Urinary bladder (tissue), 4 donors: ENCODE measurements at places on chromosomes 7 and 10. TPM values are rescaled to one million over a fixed set of nuclear protein-coding genes. Genes with fewer than 3 reads are reported as not detected.

GRCh38 chr10:66714741-66715140 is 211.1 kb upstream of the LRRTM3 start:
- no peak for DNase-seq

DNA sequence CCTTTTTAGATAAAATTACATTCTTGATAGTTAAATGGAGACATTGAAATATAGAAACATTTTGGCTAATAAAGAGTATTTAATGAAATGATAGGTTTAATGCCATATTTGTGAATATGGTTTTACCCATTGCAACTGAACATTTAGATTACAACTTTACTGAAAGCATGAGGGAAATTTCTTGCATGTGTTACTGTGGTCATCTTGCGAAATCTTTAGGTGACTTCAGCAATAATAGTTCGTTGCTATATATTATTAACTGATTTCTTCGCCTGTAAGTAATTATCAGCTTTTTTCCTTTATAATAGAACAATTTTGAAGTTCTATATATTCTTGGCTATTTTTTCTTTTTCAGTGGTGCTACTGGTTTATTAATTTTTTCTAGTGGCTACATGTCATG is 83.2 kb downstream of the MLLT10 start:
- DNase-seq = no peak

GRCh38 chr10:78398382-78398781 is 364.7 kb downstream of the RPS24 start:
- DNase-seq = no peak

DNA sequence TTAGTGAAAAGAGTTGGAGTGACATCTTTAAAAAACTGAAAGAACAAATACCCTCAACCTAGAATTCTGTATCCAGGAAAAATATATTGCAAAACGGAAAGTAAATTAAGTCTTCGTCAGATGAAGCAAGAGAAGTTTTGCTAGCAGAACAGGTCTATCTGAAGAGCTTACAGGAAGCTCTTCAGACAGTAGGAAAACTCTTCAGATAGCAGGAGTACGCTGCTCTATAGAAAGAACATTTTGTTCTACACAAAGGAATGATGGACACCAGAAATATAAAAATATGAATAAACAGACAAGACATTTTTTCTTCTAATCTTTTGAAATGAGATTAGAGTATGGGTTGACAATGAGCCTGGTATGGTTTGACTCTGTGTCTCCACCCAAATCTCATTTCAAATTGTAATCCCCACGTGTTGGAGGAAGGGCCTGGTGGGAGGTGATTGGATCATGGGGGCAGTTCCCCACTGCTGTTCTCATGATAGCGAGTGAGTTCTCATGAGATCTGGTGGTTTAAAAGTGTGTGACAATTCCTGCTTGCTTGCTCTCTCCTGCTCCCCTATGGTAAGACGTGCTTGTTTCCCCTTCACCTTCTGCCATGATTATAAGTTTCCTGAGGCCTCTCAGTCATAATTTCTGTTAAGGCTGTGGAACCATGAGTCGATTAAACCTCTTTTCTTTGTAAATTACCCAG is 567.3 kb downstream of the AUTS2 start:
- DNase-seq = no peak

- DNase-seq = no peak
These were observed 33.0 kb downstream of the EN2 start for GRCh38 chr7:155490697-155491628.

- no peak for DNase-seq
These were observed 301.3 kb downstream of the RNLS start for GRCh38 chr10:88281592-88282347.

- no peak for DNase-seq
These were observed 182.2 kb upstream of the AOAH start for GRCh38 chr7:36906448-36906847.

DNA sequence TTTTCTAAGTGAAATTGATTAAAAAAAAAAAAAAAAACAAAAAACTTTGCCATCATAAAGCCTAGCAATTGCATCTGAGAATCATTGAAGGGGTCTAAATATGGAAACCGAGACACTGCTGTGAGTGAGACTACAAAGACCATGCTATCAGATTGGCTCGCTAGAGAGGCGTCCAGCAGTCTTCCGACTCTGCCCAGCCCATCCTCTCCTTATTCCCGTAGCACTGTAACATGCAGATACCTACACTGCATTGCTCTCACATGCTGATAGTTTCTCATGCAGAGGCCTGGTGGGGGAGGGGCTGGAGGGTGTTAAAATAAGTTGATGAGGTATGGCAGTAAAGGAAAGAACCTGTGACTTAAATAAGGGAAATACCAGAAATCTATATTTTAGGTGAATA is 130.7 kb downstream of the NRF1 start:
- DNase-seq = no peak

GRCh38 chr10:63456437-63457210 is 9.2 kb downstream of the JMJD1C start:
- no peak for DNase-seq

- no peak for DNase-seq
These were observed 7.7 kb downstream of the ACSM6 start for GRCh38 chr10:95201736-95202135.

DNA sequence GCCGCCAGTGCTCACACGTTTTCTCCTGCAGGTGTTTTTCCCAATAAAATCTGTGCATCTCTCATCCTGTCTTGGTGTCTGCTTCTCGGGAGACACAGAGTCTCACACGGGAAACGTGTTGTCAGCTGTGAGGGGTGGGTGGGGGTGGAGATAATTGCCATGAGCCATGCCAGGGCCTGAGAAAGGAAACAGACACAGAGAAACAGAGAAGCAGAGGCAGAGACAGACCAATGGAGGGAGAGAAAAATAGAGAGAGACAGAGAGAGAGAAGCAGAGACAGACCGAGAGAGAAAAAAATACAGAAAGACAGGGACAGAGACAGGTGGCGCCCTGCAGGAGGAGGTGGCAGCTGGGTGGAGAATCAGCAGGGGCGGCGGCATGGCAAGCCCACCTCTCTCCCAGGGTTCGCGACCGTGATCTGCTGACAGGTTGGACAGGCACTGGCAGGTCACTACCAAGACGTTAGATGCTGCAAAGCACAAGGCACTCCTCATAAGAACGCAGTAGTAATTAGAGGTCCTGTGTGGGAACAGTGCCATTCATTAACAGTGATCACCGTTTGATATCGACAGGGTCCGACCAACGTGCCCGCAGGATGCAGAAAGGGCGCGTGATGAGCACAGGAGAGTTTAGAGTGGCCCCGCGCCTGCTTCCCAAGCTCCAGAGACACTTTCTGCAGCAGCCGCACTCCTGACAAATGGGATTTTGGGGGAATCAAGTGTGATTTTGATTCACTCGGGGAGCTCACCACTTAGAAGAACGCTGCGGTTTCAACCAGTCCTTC is 70.5 kb upstream of the INSIG1 start:
- no peak for DNase-seq

DNA sequence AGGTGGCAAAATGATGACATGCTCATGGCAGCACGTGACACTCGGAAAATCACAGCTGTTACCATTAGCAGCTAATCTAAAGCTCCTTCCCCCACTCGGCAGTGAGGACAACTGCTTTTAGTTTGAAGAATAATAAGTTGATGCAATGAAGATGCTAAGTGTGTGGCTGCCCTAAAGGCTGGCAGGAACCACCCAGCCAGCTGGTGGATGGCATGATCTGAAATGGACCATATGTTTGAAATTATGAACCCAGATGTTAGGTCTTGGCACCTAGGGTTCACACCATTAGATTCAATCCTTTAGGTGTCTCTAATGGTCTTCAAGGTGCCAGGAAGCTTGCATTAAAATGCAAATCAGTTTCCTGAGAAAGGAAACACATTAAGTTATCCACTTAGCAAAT is 230.1 kb downstream of the WDR11 start:
- DNase-seq = no peak

- DNase-seq = no peak
These were observed 58.1 kb upstream of the DGKI start for GRCh38 chr7:137904833-137905232.

GRCh38 chr10:64497306-64497705 is 976.1 kb downstream of the REEP3 start:
- no peak for DNase-seq

DNA sequence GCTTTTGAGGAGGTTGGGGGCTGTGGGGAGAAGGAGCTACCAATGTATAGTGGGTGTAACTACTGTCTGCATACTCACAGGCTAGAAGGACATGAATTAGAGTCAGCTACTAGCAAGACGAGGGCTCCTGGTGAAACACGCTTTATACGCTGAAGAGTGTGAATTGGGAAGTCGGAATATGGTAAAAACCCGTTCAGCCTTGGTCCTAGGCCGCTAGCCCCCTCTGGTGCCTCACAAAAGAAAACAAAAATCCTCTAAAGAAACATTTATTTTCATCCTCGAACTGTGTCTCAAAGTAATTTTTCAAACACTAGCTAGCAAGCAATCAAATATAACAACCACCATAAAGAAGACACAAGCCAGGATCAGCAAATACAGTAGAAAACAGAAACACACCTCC is 338.1 kb upstream of the SEMA3C start:
- DNase-seq = no peak

DNA sequence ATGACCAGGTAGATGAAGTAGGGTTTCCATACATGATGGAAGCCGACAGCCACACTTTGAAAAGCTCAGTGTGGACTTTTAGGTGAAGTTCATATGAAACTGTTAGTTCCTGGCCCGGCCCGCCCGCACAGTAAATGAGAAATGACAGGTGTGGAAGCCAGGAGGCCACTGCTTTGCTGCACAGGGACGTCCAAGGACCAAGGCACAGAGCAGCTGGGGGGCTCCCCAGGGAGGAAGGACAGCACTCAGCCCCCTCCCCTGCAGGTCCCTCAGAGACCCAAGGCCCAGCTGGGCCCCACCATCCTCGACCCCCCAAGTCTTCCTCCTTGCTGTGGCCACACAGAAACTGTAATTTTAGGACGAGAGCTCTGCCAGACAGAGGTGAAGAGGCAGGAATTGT is 219.2 kb downstream of the PTPRN2 start:
- no peak for DNase-seq

- DNase-seq = no peak
These were observed 190.3 kb downstream of the DNAJB6 start for GRCh38 chr7:157526913-157527634.

- DNase-seq = no peak
These were observed 59.6 kb downstream of the CARD11 start for GRCh38 chr7:2984091-2984490.

DNA sequence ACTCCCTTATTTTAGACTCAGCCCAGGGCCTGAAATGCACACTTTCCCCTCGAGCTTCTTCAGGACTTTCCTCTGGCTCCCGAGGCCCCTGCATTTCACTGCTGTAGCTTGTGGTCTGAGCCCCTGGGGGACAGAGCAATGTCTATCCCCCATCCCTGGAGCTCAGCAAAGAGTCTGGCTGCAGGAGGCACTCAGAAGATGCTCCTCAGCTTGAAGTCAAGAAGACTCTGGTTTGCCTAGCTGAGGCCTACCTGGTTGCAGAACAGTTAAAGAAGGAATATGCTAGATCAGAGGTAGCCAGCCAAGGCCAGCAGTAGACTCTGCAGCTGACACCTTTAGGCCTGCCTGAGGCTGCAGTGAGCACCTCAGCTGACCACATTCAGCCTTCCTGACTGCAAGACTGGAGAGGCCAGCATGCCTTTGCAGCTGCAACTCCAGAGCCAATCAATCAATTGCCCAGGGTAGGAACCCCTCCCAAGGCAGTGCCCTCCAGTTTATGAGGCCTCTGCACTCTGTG is 36.9 kb upstream of the IKZF1 start:
- DNase-seq = no peak

- no peak for DNase-seq
These were observed 49.1 kb downstream of the KIF20B start for GRCh38 chr10:89750441-89750840.

DNA sequence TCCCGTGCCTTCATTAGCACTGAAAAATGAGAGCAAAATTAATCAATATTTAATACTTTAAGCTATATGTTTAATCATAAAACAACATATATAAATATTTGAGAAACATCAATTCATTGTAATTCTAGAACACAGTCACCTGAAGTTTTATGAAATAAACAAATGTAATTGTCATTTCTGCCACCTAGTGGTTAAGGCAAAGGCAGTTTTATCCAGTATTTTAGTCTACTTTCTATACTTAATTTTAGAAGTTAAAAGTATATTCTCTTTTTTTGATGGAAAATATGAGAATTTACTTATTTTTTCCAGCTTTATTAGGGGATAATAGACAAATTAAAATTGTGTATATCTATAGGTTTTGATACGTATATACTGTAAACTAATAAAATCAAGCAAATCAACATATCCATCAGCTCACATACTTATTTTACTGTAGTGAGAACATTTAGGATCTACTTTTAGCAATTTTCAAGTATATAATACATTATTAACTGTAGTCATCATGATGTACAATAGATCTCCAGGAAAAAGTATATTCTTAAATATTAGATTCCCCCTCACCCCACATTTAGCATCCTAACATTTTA is 16.9 kb downstream of the PCGF6 start:
- no peak for DNase-seq

- no peak for DNase-seq
These were observed 44.7 kb downstream of the MXI1 start for GRCh38 chr10:110252151-110252550.

GRCh38 chr10:129331207-129331838 is 135.7 kb upstream of the MGMT start:
- no peak for DNase-seq

Gene SHOC2
- 25.7 TPM for polyA plus RNA-seq

Gene DNAH11
- polyA plus RNA-seq = 0.14 TPM

Gene METTL27
- polyA plus RNA-seq = 1.0 TPM

Gene NYAP1
- polyA plus RNA-seq = 1.5 TPM

Gene MUC12
- polyA plus RNA-seq = 2.1 TPM

Gene OR2A5
- not detected for polyA plus RNA-seq

Gene TDRD1
- polyA plus RNA-seq = 0.04 TPM

Gene EVX1
- polyA plus RNA-seq = 2.0 TPM

Gene CYP2E1
- 3.6 TPM for polyA plus RNA-seq

Gene CALML3
- polyA plus RNA-seq = not detected

Gene TAS2R41
- polyA plus RNA-seq = not detected

Gene MOGAT3
- polyA plus RNA-seq = not detected

Gene GNA12
- polyA plus RNA-seq = 62.6 TPM

Gene SYT15B
- 6.7 TPM for polyA plus RNA-seq

Gene CYP3A4
- 0.79 TPM for polyA plus RNA-seq
